ENCODE measurements at places on chromosomes 16 and 17.

GRCh38 chr16:50265260-50265659 is 1.1 kb upstream of the ADCY7 start:
- peak; percentile 68 for DNase-seq

DNA sequence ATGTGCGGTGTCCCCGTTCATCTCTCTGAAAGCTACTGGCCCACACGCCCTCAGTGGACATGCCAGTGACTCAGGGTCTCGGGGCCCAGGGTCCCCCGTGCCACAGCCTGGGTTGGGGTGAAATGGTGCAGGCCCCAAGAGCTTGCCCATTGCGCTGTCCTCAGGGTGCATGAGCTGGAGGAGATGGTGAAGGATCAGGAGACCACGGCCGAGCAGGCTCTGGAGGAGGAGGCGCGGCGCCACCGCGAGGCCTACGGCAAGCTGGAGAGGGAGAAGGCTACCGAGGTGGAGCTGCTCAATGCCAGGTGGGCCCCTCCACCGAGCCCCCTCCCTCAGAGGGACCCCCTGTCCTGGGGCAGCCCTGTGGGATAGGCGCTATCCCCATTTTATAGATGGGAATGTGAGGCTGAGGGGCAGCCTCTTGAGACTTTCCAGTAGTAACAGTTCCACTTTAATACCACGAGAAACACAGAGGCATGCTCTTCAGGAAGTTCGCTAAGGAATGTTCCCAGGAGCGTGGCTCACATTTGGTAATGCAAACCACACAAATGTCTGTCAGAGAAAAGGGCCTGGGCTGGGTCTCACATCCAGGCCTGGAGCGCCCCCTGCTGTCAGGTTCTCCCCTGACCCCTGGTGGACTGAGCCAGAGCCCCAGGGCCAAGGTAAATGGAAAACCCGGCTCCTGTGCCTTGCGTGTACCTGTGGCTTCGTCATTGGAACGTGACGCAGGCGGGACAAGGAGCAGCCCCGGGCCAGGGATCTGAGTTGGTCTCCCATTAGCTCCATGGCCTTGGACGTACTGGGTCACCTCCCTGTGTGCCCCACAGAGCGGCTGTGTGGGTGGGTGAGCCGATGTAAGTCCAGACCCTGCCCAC is 133.7 kb downstream of the RAB11FIP4 start:
- DNase-seq: peak; percentile 86

GRCh38 chr17:48429156-48429555 is 858 bp downstream of the SKAP1 start:
- peak; percentile 66 for DNase-seq

DNA sequence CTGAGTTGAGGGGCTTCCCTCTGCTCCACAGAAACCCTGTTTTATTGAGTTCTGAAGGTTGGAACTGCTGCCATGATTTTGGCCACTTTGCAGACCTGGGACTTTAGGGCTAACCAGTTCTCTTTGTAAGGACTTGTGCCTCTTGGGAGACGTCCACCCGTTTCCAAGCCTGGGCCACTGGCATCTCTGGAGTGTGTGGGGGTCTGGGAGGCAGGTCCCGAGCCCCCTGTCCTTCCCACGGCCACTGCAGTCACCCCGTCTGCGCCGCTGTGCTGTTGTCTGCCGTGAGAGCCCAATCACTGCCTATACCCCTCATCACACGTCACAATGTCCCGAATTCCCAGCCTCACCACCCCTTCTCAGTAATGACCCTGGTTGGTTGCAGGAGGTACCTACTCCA is 26.0 kb downstream of the STH start:
- DNase-seq: no peak

DNA sequence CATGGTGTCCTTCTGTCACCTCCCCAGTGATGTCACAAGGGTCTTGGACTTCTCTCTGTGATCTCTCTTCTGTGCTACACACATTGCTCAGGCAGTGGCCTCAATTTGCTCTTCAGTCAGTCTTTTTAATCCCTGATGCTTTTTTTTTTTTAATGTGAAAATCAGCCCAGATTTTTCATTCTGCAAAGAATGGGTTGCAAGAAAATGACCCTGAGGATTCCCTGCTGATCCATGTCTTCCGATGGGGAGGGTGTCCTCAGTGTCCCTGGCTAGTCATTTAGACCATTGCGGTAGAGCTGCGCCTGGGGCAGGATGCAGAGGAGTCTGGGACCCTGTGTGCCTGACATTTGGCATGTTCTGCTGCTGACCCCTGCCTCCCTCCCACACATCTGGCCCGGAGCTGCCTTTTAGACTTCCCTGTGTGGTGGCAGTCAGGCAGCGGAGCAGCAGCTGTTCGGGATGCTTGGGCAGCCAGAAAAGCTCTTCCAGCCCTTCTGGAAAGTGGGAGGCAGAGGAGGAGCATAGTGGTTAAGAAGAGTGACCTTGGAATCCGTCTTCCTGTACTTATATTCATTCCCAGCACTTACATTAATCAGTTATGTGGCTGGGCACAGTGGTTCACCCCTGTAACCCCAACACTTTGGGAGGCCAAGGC is 12.3 kb downstream of the GPT2 start:
- no peak for DNase-seq

GRCh38 chr16:83952587-83952939 is 477 bp upstream of the OSGIN1 start:
- DNase-seq: no peak

- no peak for DNase-seq
Observed at GRCh38 chr16:54585998-54586340, 299.4 kb upstream of the IRX3 start.

- no peak for DNase-seq
Observed at GRCh38 chr17:77327566-77328464, 187.0 kb downstream of the SEC14L1 start.

DNA sequence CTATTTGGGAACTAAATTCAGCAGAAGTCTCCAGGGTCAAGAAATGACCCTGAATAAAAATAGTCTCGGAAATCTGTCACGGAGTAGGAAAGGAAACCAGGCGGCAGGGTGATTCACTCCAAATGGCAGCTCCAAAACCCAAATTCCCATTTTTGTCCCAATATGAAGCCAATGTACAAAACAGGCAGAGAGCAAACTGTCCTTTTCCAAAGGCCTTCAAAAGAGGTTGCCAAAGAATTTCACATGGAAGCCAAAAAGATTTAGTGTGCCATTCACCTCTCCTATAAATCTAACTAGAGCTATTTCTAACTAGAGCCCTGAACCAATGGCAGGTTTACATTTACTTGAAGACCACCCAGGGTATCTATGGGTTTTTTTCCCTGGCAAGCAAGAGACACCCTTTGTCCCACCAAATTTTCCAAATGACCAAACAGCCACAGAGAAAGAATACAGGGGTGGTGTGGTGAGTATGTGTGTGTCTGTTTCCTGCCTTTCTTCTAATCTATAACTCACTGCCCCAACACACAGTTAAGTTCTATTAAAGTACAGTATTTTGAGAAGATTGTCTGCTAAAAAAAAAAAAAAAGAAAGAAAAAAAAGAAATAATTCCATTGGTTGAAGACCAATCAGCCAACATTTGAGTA is 6.8 kb downstream of the MYO1D start:
- DNase-seq: no peak

GRCh38 chr16:51820176-51820575 is 669.1 kb upstream of the SALL1 start:
- no peak for DNase-seq

- no peak for DNase-seq
Observed at GRCh38 chr16:62863139-62863538, 826.9 kb upstream of the CDH8 start.

- DNase-seq: no peak
Observed at GRCh38 chr17:63652106-63652505, 29.9 kb downstream of the MAP3K3 start.

DNA sequence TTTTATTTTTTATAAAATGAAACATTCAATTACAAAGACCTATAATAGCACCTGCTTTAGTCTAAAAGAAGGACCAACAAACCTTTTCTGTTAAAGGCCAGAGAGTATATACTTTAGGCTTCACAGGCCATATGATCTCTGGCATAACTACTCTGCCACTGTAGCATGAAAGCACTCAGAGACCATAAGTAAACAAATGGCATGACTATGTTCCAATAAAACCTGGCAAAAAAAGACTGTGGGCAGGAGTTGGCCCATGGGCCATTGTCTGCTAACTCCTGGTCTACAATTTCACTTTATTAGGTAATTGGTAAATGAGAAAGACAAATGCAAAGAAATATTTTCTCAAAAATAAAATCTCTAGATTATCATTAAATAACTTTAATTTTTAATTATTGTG is 14.9 kb downstream of the CEP112 start:
- DNase-seq: no peak

Data from CD4-positive, alpha-beta T cell treated with Interleukin-17A for 1 hour (primary cell).